ENCODE measurements at places on chromosomes 6 and 20.

- no peaks in the 10 kb centered on the region for H3K27me3 ChIP-seq
- no peak overlapping the region for H3K27ac ChIP-seq
- no peaks in the 10 kb centered on the region for H3K36me3 ChIP-seq
- H3K4me1 ChIP-seq, result peaks cover 17% of the 10 kb centered on the region
- H3K4me3 ChIP-seq, result no peak overlapping the region
Measured at GRCh38 chr6:82915666-82916065, 150.0 kb downstream of the UBE3D start.

- H3K27ac ChIP-seq, result peak overlapping the region; percentile 54
- DNase-seq, result no peak
- H3K4me3 ChIP-seq, result no peak overlapping the region
- no peaks in the 10 kb centered on the region for H3K27me3 ChIP-seq
- H3K4me1 ChIP-seq, result peaks cover 70% of the 10 kb centered on the region
Measured at GRCh38 chr20:44632103-44632752, 19.3 kb downstream of the ADA start.

DNA sequence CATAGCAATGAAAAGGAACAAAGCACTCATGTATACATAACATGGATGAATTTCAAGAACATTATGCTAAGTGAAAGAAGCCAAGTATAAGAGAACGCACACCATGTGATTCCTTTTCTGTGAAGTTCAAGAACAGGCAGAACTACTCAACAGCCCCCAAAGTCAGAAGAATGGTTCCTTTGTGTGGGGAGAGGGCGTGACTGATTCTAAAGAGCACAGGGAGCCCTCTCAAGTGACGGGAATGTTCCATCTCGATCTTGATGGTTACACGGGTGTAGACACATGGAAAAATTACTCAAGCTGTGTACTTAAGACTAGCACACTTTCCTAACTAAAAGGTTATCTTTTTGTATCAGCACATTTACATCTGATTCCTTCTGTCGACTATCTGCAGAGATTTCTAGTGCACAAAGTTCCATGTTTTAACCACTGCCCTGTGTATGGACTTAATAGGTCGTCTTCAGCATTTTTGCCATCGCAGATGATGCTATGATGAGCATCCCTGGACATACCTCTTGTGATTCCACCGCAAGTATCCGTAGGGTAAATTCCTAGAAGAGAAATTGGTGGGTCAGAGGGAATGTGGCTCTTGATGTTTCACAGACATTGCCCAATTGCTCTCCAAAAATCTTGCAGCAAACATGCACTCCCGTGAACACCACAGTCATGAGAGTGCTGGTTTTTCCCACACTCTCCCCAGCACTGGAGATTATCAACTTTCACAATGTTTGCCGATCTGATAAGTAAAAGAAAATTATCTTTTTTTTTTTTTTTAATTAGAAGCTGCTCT, 279.3 kb downstream of the BMP7 start:
- H3K27ac ChIP-seq, result no peak overlapping the region
- peaks cover 57% of the 10 kb centered on the region for H3K27me3 ChIP-seq
- no peak overlapping the region for H3K4me3 ChIP-seq
- H3K36me3 ChIP-seq, result no peaks in the 10 kb centered on the region
- no peaks in the 10 kb centered on the region for H3K4me1 ChIP-seq

DNA sequence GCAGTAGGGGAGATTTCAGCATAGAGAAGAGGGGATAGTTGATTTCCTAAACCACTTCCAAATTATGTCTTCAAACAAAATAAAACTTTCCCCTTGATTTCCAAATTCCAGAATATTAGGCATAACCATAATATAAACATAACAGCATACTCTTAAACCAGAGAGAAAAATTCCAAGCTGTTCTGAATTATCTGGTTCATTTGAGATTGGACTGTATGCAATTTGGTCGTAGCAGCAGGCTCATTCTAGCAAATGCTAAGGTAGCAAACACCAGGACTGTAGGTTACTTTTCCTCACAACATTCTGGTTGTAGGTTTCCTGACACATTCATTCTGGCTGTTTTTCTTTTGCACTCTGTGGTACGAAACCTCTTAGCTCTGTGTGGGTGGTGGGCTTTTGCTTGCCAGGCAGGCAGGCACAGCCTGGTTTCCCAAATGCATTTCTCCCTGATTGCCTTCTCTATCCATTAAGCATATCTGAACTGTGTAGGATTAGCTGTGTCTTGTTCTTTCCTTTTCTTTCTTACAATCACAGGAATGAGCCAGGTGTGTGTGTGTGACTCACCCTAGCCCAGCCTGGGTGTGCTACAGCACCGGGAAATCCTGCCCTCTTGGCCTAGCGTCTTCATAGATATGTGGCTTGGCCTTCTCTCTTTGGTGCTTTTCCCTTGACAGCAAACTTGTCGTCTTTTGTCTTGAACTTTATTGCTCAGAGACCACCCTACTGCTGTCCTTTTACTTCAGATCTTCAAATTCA, 77.1 kb downstream of the JARID2 start:
- no peak overlapping the region for H3K27ac ChIP-seq
- no peaks in the 10 kb centered on the region for H3K36me3 ChIP-seq
- H3K4me1 ChIP-seq, result peaks cover 63% of the 10 kb centered on the region
- DNase-seq, result no peak
- no peaks in the 10 kb centered on the region for H3K27me3 ChIP-seq

- H3K36me3 ChIP-seq, result peaks cover 8% of the 10 kb centered on the region
- H3K4me1 ChIP-seq, result peaks cover 26% of the 10 kb centered on the region
- no peak overlapping the region for H3K4me3 ChIP-seq
- no peak overlapping the region for H3K27ac ChIP-seq
- DNase-seq, result no peak
- H3K27me3 ChIP-seq, result peaks cover 26% of the 10 kb centered on the region
Measured at GRCh38 chr20:63218701-63219446, 2.9 kb upstream of the YTHDF1 start.

GRCh38 chr6:55825402-55826051, 49.9 kb downstream of the BMP5 start:
- no peaks in the 10 kb centered on the region for H3K36me3 ChIP-seq
- H3K27me3 ChIP-seq, result no peaks in the 10 kb centered on the region
- peaks cover 16% of the 10 kb centered on the region for H3K4me1 ChIP-seq

DNA sequence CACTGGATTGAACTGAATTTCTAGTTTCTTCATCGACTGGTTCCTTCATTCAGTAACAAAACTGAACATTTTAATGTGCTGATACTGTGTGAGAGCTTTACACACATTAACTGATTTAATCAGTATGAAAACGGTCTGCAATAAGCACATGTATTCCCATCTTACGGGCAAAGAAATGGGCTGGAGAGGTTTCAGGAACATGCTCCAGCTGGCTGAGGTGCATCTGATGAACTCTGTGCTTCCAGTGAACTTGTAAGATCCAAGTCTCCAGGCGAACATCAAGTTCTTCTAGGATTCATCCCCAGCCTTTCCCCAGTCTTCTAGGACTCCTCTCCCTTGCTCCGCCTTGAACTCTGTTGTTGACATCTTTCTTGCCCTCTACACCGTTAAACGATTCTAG, 220.7 kb upstream of the AGPAT4 start:
- no peaks in the 10 kb centered on the region for H3K27me3 ChIP-seq
- H3K36me3 ChIP-seq, result no peaks in the 10 kb centered on the region
- H3K4me3 ChIP-seq, result no peak overlapping the region

- H3K4me3 ChIP-seq, result peak overlapping the region; percentile 86
- H3K27ac ChIP-seq, result peak overlapping the region; percentile 96
- peaks cover 46% of the 10 kb centered on the region for H3K4me1 ChIP-seq
- peaks cover 23% of the 10 kb centered on the region for H3K27me3 ChIP-seq
- no peak for DNase-seq
- peaks cover 2% of the 10 kb centered on the region for H3K36me3 ChIP-seq
Measured at GRCh38 chr6:17278289-17279063, 2.7 kb upstream of the RBM24 start.

GRCh38 chr6:62391358-62391757, 105.3 kb upstream of the KHDRBS2 start:
- H3K27ac ChIP-seq, result no peak overlapping the region
- DNase-seq, result no peak
- no peaks in the 10 kb centered on the region for H3K36me3 ChIP-seq
- H3K4me3 ChIP-seq, result no peak overlapping the region
- no peaks in the 10 kb centered on the region for H3K27me3 ChIP-seq

GRCh38 chr20:63843222-63843621, 12.2 kb upstream of the ZBTB46 start:
- H3K27ac ChIP-seq, result no peak overlapping the region
- peaks cover 48% of the 10 kb centered on the region for H3K4me1 ChIP-seq
- no peak overlapping the region for H3K4me3 ChIP-seq
- no peak for DNase-seq

GRCh38 chr6:64789476-64789875, 917.5 kb downstream of the EYS start:
- H3K36me3 ChIP-seq, result no peaks in the 10 kb centered on the region
- H3K4me1 ChIP-seq, result no peaks in the 10 kb centered on the region
- no peak overlapping the region for H3K4me3 ChIP-seq
- DNase-seq, result no peak
- H3K27ac ChIP-seq, result no peak overlapping the region

GRCh38 chr6:147648916-147649315, 140.4 kb downstream of the SAMD5 start:
- DNase-seq, result no peak
- H3K27ac ChIP-seq, result no peak overlapping the region
- no peaks in the 10 kb centered on the region for H3K36me3 ChIP-seq

- H3K4me1 ChIP-seq, result no peaks in the 10 kb centered on the region
- H3K36me3 ChIP-seq, result no peaks in the 10 kb centered on the region
- H3K27me3 ChIP-seq, result peaks cover 14% of the 10 kb centered on the region
- H3K4me3 ChIP-seq, result no peak overlapping the region
- no peak overlapping the region for H3K27ac ChIP-seq
Measured at GRCh38 chr6:106750946-106751345, 121.6 kb downstream of the QRSL1 start.

- H3K4me3 ChIP-seq, result no peak overlapping the region
- H3K4me1 ChIP-seq, result peaks cover 3% of the 10 kb centered on the region
- no peak overlapping the region for H3K27ac ChIP-seq
- no peaks in the 10 kb centered on the region for H3K27me3 ChIP-seq
Measured at GRCh38 chr20:51487076-51487475, 55.4 kb downstream of the NFATC2 start.

DNA sequence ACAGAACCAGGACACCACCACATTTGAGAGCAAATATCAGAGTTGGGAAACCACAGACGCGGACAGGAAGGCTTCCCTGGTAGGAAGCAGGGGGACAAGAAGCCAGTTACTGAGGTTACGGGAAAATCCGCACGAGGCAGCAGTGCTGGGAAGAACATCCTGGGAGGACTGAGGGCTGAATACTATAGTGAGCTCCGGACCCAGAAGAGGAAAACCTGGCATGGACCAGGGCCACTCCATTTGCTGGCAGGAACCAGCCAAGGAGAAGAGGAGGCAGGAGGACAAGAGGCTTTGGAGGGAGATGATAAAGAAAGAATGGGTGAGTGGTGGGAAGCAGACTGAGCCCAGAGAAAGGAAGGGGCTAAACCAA, 6.1 kb upstream of the DSN1 start:
- H3K4me3 ChIP-seq, result no peak overlapping the region
- H3K36me3 ChIP-seq, result peaks cover 32% of the 10 kb centered on the region
- peaks cover 23% of the 10 kb centered on the region for H3K4me1 ChIP-seq
- no peaks in the 10 kb centered on the region for H3K27me3 ChIP-seq

GRCh38 chr20:38291966-38292365, 12.0 kb upstream of the BPI start:
- no peaks in the 10 kb centered on the region for H3K4me1 ChIP-seq
- peaks cover 20% of the 10 kb centered on the region for H3K27me3 ChIP-seq
- no peaks in the 10 kb centered on the region for H3K36me3 ChIP-seq
- H3K27ac ChIP-seq, result no peak overlapping the region
- no peak for DNase-seq

DNA sequence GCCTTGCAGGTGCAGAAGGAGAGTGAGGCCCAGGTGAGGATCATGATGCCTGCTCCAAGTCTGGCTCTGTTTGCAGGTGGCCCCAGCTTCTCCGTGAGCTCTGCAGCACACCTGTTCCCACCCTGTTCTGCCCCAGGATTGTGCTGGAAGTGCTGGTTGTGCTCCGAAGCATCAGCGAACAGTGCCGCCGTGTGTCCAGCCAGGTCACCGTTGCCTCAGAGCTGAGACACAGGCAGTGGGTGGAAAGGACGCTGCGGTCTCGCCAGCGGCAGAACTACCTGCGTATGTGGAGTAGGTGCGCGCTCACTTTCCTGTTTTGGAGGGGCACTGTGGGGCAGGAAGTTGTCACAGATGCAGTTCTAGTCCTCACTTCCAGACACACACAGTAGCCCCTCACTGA, 25.0 kb downstream of the ERMARD start:
- H3K36me3 ChIP-seq, result peaks cover 88% of the 10 kb centered on the region
- no peak for DNase-seq
- H3K27ac ChIP-seq, result no peak overlapping the region

- no peaks in the 10 kb centered on the region for H3K4me1 ChIP-seq
- no peaks in the 10 kb centered on the region for H3K27me3 ChIP-seq
- H3K4me3 ChIP-seq, result no peak overlapping the region
- H3K27ac ChIP-seq, result no peak overlapping the region
Measured at GRCh38 chr6:90739802-90740201, 152.9 kb upstream of the MAP3K7 start.

DNA sequence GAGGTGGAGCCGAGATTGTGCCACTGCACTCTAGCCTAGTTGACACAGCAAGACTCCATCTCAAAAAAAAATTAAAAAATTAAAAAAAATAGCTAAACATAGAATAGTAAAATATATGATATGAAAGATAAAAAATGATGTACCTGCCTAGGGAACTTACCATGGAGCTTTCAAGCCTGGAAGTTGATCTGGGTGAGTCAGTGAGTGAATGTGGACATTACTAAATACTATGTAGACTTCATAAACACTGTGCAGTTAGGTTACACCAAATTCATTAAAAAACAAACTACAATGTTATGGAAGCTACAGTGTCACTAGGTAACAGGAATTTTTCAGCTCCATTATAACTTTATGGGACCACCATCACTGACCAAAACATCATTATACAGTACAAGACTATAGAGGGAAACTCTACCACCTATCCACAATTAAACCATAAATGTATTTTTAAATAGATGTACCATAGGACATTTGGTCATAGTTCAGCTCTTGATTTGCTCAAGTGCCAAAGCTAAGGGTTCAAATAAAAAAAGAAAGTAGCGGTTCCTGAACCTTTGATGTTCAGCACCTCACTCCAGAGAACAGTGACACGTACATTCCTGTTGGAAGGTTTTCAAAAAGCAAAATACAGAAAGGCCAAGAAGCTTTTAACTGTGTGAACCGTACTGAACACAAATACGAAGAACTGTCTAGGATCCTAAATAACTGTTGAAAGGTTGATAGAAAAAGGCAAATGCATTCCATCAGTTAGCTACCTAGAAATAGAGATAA, 52.4 kb upstream of the SPDEF start:
- peaks cover 36% of the 10 kb centered on the region for H3K4me1 ChIP-seq
- H3K27me3 ChIP-seq, result no peaks in the 10 kb centered on the region
- peak overlapping the region; percentile 55 for H3K27ac ChIP-seq
- H3K36me3 ChIP-seq, result peaks cover 14% of the 10 kb centered on the region
- no peak overlapping the region for H3K4me3 ChIP-seq

DNA sequence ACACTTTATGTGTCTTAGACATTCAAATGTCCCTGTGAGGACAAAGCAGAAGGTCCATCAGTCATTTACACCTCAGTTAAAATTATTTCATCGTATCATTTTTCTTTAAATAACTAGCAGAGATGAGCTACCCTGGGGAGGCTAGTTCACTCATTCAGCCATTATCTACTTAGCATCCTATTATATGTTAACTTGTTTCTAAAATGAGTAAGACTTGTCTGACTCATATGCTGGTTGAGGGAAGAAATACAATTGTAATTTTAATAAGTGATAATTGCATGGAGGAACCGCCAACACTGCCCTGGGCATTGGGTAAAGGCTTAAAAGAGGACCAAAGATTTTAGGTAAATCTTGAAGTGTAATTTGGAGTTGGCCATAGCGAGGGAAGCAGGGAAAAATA, 12.4 kb upstream of the PTPRK start:
- no peak for DNase-seq
- H3K36me3 ChIP-seq, result no peaks in the 10 kb centered on the region
- H3K27me3 ChIP-seq, result no peaks in the 10 kb centered on the region
- H3K4me1 ChIP-seq, result peaks cover 2% of the 10 kb centered on the region
- H3K27ac ChIP-seq, result no peak overlapping the region
